Astrocyte of the hippocampus (primary cell): ENCODE measurements at places on chromosomes 16 and 17.

DNA sequence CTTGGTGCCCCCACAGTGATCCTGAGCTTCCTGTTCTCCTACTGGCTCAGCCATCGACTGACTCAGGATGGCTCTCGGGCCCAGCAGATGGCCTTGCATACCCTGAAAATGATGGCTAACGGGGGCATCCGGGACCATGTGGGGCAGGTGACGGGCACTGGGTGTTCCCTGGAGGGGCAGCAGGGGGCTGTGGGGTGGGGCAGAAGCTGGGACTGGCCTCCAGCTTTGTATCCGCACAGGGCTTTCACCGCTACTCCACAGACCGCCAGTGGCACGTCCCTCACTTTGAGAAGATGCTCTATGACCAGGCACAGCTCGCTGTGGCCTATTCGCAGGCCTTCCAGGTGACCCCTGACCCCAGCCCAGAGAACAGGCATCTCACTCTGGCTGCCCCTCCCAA is 3.0 kb downstream of the SPATA20 start:
- no peak for DNase-seq

- peak; percentile 91 for DNase-seq
These were observed 222.5 kb upstream of the GSE1 start for GRCh38 chr16:85390511-85391174.

GRCh38 chr17:38879878-38880665 is 10.2 kb downstream of the LASP1 start:
- DNase-seq, result peak; percentile 94

GRCh38 chr17:56175299-56175955 is 22.2 kb downstream of the ANKFN1 start:
- peak; percentile 5 for DNase-seq

- peak; percentile 50 for DNase-seq
These were observed 16.6 kb downstream of the ZFHX3 start for GRCh38 chr16:73031155-73031866.

DNA sequence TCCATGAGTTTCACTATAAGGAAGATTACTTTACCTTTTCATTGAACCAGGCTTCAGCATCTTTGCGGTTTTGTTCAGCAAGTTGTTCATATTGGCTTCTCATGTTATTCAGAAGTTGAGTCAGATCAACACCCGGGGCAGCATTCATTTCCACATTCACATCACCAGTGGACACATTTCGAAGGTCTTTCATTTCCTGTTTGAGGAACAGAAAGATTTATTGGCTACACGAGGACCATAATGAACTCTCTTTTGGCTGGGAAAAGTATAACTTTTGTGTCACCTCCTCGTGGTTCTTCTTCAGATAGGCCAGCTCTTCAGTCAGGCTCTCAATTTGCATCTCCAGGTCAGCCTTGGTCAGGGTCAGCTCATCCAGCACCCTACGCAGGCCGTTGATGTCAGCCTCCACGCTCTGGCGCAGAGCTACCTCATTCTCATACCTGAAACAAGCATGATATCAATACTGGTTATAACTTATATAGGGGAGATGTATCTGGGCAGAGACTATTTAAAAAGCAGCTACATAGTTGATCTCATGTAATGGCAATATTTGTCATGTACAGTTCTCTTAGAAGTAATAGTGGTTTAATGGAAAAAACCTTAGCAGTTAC is 2.1 kb downstream of the KRT10 start:
- no peak for DNase-seq

DNA sequence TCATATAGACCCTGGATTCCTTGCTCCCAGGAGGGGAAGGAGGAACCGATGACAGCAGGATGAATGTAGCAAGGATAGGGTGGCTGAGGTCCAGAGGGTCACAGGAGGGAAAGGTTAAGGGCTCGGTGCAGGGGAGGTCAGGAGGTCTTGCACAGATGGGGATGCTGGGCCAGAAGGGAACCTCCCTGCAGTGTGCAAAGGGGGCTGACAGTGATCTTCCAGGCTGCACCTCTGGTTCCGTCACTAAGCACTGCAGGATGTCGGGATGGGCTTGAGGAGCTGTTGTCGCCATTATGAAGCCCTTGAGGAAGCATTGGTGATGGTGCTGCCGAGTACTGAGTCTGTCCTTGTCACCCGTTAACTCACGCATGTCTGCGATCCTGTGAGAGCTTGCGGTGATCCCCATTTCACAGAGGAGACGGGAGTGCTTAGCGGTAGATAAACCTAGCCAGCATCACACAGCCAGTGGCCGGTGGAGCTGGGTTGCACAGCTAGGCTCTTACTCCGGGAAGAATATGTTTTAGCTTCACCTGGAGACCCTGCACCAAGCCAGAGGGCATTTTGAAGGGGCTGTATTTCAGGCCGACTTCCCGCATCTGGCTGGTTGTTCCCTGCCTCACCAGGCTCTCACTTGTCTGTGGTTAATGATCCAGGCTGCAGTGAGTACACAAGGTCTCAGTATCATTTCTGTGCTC is 120.4 kb downstream of the SNX29 start:
- DNase-seq, result no peak

DNA sequence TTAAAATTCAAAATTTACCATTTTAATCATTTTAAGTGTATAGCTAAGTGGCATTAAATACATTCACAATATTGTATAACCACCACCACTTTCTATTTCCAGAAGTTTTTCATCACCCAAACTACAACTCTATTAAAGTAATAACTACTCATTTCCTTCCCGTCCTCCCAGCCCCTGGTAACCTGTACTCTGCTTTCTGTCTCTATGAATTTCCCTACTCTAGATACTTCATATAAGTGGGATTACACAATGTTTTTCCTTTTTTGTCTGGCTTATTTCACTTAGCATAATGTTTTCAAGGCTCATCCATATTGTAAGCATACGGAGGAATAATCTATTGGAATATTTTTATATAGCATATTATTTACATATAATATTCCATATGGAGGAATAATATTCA is 29.7 kb downstream of the ESRP2 start:
- DNase-seq, result no peak

- DNase-seq, result no peak
These were observed 62.9 kb downstream of the SMPD3 start for GRCh38 chr16:68385371-68385770.

- DNase-seq, result no peak
These were observed 168.9 kb upstream of the CIBAR2 start for GRCh38 chr16:85281181-85281580.

- no peak for DNase-seq
These were observed 258.2 kb upstream of the IRX5 start for GRCh38 chr16:54672500-54672899.

DNA sequence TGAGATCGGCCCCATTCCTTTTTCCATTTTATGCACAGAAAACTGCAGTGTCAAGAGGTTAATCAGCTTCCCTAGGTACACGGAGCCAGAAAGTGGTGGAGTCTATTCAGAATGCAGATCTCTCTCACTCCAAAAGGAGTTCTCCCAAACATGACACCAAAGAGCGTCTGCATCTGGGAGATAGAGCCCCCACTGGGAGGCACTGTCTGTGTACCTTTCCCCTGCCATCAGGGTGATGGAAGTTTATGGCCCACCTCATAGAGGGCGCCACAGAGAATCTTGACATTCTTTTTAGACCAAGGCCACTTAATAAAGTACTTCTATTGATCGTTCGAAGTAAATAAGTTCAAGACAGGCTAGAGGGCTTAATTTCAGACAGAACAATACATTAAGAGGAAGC is 493.7 kb upstream of the ERCC4 start:
- no peak for DNase-seq

DNA sequence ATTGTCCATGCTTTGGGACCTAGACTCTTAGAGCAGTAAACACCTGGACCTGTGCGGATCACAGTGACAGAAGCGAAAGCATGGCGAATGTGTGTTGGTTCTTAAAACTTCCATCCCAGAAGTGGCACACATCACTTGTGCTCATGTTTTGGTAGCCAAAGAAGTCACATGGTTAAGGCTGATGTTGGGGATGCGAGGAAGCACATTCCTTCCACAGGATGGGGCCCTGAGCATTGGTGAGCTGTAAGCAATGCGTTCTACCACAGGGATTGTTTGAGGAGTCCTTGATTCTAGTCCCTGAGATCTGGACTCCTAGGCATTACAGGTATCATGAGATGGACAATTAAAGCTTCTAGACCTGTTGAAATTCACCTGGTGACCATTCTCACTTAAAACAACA is 375.9 kb downstream of the UTP18 start:
- DNase-seq, result no peak

- no peak for DNase-seq
These were observed 4.5 kb downstream of the RANBP10 start for GRCh38 chr16:67801883-67802282.

DNA sequence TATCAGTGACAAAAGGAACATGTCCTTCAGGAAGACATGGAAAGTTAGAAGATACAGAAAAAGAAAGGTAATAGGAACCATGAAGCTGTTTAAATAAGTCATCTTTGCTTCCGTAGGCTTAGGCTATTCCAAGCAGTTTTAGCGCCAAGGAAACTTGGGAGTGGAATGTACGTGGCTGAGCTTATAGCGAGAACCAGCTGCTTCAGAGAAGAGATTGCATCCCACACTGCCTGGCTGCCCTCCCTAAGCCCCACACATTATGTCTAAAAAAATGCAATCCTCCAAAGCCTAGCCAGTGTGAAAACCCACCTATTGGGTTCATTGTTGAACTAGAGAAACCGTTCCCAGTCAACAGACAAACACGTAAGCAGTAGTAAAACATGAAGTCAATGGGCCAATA is 149.9 kb downstream of the SLC39A11 start:
- no peak for DNase-seq

DNA sequence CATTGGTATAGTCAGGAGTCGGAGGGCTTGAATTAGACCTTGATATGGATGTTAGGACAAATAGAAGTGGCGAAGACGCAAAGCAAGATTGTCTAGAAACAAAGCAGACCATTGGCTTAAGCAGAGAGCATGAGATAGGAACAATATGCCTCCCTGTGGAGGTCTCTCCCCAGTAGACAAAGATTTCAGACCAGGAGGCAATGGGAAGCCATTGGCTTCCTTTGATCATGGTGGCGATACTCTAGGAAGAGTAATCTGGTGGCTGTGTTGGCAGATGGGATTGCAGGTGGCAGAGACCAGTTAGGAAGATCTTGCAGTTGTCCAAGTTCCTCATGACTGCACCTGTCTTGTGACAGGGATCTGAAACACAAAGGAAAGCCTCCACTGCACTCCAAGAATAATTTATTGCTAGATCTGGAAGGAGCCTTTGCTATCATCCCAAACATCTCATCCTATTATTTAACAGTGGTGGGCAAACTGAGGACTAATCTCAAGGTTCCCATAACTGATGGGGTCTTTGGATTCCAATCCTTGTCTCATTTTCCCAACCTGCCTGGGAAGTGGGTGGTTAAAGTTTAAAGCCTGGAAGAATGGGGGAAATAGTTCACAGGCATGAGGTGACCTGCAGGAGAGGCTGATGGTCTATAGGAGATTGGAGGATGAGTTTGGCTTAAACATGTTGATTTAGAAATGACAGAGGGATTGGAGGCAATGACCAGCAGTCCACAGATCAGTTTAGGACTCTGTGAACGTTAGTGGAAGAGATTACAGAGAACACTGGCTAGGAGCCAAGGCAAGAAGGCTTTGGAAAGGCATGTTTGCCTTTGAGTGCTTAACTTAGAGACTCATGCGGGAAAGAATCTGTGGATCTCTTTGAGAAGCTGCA is 37.0 kb downstream of the HLF start:
- DNase-seq, result peak; percentile 54

DNA sequence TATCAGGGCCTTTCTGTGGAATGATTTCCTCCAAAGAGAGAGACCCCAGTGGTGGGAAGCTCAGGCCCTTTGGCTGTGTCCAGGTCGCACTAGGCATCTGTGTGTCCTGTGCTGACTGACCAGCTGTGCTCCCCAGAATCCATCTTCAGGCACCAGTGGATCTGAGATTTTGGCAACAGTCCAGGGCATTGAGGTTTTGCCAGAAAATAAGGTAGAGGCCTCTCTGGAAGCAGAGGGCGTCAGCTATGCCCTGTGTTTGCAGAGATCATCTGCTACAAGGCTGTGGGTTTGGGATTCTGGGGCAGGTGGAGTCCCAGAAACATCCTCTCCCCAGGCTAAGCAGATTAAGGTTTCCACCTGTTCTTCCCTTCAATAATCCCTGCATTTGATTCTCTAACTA is 57.5 kb upstream of the TOB1 start:
- no peak for DNase-seq

DNA sequence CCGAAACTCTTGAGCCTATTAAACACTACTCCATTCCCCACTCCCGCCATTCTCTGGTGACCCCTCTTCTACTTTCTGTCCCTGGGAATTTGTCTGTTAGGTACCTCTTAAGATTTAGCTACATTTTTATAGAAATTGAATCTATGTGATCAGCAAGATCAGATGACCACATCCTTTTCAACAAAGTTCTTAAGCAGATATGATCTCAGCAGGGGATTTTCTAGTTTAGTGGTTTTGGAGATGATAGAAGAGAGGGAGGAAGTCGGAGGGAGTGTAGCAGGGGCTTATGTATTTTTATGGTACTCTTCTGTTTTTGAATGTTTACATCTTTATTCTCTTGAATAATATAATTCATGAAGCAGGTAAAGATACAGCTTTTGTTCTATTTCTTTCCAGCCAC is 40.8 kb downstream of the RPA1 start:
- no peak for DNase-seq

DNA sequence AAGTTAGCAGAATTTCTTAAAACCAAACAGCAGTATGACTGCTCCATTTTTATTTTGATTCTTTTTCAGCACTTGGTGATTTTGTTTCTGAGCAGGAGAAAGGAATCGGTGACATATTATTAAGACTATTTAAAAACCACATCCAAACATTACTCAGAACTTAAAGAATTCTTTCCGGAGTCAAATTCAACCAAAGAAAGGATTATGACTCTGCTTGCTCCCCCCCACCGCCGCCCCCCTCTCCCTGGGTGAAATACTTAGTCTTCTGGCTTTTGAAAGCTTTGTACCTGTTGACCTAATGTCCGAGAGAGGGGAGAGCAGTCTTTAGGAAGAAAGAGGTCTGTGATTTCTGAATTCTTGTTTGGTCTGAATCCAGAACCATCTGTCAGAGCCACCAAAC is 17.9 kb upstream of the COL1A1 start:
- DNase-seq, result peak; percentile 96
